IMR-90 (cell line): ENCODE measurements at places on chromosomes 13 and 19. TPM values are rescaled to one million over a fixed set of nuclear protein-coding genes. Genes with fewer than 3 reads are reported as not detected.

- H3K27ac ChIP-seq: no peak overlapping the region
- DNase-seq: no peak
- no peaks in the 10 kb centered on the region for H3K36me3 ChIP-seq
- H3K4me3 ChIP-seq: peak overlapping the region; percentile 19; the same call in 1 of the 2 replicates
These were observed 7.6 kb downstream of the POU4F1 start for GRCh38 chr13:78595495-78596398.

DNA sequence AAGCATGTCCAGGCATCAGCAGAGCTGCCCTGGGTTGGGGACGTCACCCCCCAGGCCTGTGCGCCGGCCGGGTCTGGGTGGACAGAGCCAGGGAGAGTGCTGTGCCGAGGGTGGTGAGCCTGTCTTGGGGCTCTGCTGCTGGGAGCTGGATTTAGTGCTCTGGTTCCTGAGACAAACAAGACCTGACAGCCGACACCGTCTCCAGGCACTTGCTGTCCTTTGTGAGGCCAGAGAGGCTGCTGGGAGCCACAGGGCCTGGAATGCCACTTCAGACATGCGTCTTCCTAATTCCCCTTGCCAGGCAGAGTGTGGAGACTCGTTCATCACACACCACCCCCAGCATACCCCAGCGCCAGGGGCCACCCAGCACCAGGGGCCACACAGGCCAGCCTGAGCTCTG, 165.8 kb downstream of the KDM4B start:
- H3K36me3 ChIP-seq: peaks cover 65% of the 10 kb centered on the region
- no peaks in the 10 kb centered on the region for H3K4me1 ChIP-seq
- no peak overlapping the region for H3K4me3 ChIP-seq
- H3K27ac ChIP-seq: no peak overlapping the region
- no peaks in the 10 kb centered on the region for H3K27me3 ChIP-seq

DNA sequence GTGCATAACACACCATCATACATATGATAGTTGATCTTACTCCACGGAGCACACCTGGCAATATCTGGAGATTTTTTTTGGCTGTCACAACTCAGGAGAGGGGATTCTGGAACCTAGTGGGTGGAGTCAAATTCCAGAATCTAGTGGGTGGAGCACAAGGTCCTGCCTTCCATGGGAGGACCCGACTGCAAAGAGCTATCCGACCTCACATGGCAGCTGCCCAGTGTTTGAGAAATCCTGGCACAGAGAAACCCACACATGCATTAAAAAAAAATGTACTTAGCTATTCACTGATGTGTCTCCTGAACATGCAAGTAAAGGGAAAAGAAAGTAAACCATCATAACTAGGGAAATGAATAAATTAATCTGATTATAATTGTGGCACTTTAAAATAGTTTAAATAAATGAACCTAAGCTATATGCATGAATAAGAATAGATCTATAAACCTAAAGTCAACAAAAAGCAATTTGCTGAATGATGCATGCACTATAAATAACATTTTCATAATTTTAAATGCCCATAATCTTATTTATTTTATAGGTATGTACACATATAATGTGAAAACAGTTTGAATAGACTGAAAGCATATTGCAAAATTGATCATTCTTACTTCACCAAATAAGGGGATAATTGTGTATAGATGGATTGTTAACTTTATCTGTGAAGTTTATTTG, 300.3 kb downstream of the MYO16 start:
- H3K36me3 ChIP-seq: no peaks in the 10 kb centered on the region
- no peak for DNase-seq
- H3K27me3 ChIP-seq: peaks cover 12% of the 10 kb centered on the region

DNA sequence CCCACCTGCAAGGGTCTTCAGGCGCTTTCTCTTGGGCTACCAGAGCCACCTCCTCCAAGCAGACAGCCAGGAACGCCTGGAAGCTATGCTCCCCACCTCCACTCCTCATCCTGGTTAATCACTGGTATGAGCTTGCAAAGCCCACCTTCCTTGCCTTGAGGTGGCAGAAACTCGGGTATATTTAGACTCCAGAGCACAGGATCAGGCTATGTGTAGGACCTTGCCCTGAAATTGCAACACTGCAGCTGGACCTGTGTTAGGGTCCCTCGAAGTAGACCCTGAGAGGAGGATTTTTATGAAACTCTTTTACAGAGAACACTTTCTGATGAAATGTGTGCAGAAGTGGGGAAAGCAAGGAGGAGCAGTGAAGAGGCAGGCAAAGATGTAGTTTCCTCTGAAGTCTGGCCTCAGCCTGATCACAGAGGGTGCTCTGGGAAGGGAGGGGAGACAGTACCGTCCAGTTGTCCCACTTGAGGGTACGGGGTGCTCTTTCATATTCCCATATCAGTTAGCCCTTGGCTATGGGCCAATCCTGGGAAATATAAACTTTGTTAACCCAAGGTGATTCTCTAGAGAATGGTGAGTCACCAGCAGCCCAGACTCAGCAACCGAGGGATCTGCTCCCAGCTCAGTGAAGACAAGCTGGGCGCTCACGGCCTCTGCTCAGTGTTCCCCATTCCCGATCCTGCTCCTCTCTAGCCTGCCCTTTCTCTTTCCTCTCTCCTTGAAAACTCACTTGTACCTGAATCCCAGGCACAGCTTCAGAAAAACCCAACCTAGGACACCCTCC, 157.9 kb downstream of the UQCRFS1 start:
- H3K36me3 ChIP-seq: no peaks in the 10 kb centered on the region
- no peaks in the 10 kb centered on the region for H3K27me3 ChIP-seq
- no peaks in the 10 kb centered on the region for H3K4me1 ChIP-seq
- H3K4me3 ChIP-seq: no peak overlapping the region

GRCh38 chr13:41299316-41300094, 11.6 kb upstream of the NAA16 start:
- no peak overlapping the region for H3K4me3 ChIP-seq
- no peaks in the 10 kb centered on the region for H3K4me1 ChIP-seq
- DNase-seq: no peak
- no peak overlapping the region for H3K27ac ChIP-seq

DNA sequence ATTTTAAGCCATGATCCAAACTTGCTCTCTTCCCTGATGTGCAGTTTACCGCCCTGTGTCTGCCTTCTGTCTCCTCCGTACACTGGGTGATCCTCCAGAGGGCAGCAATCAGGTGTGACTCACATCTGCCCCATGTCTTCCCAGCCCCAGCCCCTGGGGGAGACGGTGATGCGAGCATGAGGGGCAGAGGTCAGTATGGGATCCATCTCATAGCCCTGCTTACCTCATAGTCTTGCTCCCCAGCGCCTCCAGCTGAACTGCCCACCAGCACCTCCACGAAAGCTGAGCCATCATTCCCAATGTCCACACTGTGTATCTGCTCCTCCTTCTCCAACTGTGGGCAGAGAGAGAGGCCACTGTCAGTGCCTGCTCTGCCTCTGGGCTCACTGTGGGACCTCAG, 14.6 kb downstream of the XRCC1 start:
- peak; percentile 52 for DNase-seq
- no peak overlapping the region for H3K27ac ChIP-seq
- H3K27me3 ChIP-seq: no peaks in the 10 kb centered on the region
- peaks cover 9% of the 10 kb centered on the region for H3K36me3 ChIP-seq

The TPTE2 gene
- total RNA-seq: not detected in 2 replicates

GRCh38 chr19:47428177-47428894, 9.0 kb upstream of the MEIS3 start:
- peak; percentile 98 for DNase-seq
- no peaks in the 10 kb centered on the region for H3K36me3 ChIP-seq
- no peak overlapping the region for H3K27ac ChIP-seq
- peaks cover 3% of the 10 kb centered on the region; the same call in 1 of the 2 replicates for H3K4me1 ChIP-seq
- peak overlapping the region; percentile 12; the same call in 1 of the 2 replicates for H3K4me3 ChIP-seq

DNA sequence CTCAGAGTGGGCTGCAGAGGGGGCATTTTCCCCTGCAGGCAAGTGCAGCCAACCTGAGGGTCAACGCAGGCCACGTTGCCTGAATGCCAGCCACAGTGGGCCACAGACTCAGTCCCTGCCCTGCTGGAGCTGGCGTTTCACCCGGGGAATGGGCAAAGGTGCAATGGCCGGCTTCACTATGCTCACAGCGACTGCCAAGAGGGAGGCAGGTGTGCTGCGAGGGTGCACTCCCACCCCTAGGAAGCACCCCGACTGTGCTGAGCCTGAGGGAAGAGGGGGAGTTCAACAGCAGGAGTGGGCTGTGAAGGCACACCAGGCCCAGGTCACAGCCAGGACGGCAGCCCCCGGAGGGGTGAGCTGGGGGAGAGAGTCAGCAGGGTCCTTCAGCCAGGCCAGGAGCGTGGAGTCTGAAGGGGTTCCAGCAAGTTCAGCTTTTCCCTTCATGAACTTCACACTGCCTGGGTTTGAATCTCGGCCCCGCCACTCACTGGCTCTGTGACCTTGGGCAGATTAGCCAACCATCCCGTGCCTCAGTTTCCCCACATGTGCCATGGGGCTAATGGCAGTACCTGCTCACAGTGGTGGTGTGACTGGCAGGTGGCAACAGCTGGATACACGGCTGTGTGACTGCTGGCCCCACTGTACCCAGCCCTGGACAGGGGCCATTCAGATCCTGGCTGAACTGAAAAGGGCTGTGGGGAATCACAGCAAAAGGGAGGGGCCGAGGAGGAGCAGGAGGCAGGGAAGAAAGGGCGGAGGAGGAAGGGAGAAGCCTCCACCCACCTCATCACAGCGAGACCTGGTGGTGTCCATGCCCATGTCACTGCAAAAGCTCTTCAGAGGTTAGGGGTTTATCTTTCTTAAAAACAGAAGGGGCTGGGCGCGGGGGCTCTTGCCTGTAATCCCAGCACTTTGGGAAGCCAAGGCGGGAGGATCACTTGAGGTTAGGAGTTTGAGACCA, 7.6 kb downstream of the TRAPPC6A start:
- no peak overlapping the region for H3K4me3 ChIP-seq
- no peaks in the 10 kb centered on the region for H3K36me3 ChIP-seq
- H3K4me1 ChIP-seq: peaks cover 2% of the 10 kb centered on the region
- DNase-seq: no peak

- peak; percentile 62 for DNase-seq
- no peaks in the 10 kb centered on the region for H3K27me3 ChIP-seq
- peaks cover 29% of the 10 kb centered on the region for H3K36me3 ChIP-seq
- peaks cover 33% of the 10 kb centered on the region for H3K4me1 ChIP-seq
- no peak overlapping the region for H3K4me3 ChIP-seq
These were observed 49.1 kb downstream of the NFIX start for GRCh38 chr19:13044231-13044836.

DNA sequence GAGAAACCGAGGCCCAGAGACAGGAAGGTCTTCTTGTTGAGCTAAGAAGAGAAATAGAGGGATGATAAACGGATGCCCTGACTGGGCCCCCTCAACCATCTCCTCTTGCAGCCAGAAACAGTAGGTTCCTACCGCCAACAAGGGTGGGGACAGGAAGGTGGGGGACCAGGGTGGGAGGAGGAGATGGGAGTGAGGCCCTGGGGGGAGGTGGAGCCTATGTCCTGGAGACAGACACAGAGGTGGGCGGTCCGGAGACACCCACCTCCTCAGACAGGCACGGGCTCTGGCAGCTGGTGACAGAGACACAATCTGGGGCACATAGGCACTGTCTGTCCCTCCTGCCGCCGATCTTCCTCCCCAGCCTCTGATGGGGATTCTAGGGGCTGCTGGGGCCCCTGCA, 16.9 kb downstream of the GADD45B start:
- H3K4me1 ChIP-seq: peaks cover 22% of the 10 kb centered on the region
- H3K4me3 ChIP-seq: no peak overlapping the region
- no peak for DNase-seq
- no peaks in the 10 kb centered on the region; the same call in 1 of the 2 replicates for H3K27me3 ChIP-seq
- no peak overlapping the region for H3K27ac ChIP-seq
- no peaks in the 10 kb centered on the region for H3K36me3 ChIP-seq

The ELOF1 gene
- total RNA-seq: 62.4 and 121 TPM in 2 replicates

GRCh38 chr13:80001510-80001842, 339.4 kb downstream of the SPRY2 start:
- no peak for DNase-seq
- H3K27me3 ChIP-seq: no peaks in the 10 kb centered on the region
- H3K36me3 ChIP-seq: no peaks in the 10 kb centered on the region
- H3K27ac ChIP-seq: no peak overlapping the region
- peaks cover 3% of the 10 kb centered on the region for H3K4me1 ChIP-seq

DNA sequence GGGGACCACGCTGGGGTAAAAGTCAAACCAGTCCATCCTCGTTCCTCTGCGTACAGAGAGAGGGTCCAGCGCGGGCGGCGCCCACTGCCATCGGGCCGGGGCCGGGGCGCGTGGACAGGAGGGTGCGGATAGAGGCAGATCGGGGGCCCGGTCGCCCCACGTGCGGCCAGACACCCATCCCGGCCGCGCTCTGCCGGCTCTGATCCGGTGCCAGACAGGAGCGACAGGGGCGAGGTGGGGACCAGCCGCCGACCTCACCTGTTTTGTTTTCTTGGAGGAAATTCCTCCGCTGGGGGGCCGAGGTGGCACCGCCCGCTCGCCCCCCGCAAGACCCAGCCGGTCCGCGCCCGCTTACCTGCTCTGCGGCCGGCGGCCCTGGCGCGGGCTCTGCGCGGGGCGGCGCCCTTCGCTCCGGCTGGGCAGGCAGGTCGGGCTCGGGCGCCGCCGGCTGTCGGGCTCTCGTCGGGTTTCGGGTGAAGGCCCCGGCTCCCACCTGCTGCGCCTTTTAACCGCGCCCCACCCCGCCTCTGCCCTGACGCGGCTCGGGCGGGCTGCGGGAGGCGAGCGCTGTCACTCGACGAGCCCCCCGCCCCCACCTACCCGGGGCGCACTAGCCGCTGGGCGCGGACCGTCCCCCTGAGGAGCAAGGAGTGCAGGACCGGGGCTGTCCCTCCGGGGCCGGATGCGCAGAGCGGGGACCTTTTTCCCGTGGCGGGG, at the start of gene GJB6:
Gene GJB6 (minus strand): TSS at position 481 of the 717 bp plus-strand sequence. CDS start 8,839 bp downstream, outside the sequence.
- H3K4me1 ChIP-seq: no peaks in the 10 kb centered on the region
- DNase-seq: no peak
- no peaks in the 10 kb centered on the region for H3K36me3 ChIP-seq
- no peak within 1 kb of the TSS for H3K27ac ChIP-seq
- no peak within 1 kb of the TSS for H3K4me3 ChIP-seq

- no peaks in the 10 kb centered on the region for H3K4me1 ChIP-seq
- H3K4me3 ChIP-seq: no peak overlapping the region
- no peaks in the 10 kb centered on the region for H3K36me3 ChIP-seq
- H3K27me3 ChIP-seq: no peaks in the 10 kb centered on the region
These were observed 416.4 kb downstream of the ITGBL1 start for GRCh38 chr13:101868585-101869469.

DNA sequence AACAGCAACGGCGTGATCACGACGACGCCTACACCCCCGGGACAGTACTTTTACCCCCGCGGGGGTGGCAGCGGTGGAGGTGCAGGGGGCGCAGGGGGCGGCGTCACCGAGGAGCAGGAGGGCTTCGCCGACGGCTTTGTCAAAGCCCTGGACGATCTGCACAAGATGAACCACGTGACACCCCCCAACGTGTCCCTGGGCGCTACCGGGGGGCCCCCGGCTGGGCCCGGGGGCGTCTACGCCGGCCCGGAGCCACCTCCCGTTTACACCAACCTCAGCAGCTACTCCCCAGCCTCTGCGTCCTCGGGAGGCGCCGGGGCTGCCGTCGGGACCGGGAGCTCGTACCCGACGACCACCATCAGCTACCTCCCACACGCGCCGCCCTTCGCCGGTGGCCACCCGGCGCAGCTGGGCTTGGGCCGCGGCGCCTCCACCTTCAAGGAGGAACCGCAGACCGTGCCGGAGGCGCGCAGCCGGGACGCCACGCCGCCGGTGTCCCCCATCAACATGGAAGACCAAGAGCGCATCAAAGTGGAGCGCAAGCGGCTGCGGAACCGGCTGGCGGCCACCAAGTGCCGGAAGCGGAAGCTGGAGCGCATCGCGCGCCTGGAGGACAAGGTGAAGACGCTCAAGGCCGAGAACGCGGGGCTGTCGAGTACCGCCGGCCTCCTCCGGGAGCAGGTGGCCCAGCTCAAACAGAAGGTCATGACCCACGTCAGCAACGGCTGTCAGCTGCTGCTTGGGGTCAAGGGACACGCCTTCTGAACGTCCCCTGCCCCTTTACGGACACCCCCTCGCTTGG, 966 bp downstream of the JUNB start:
- H3K36me3 ChIP-seq: no peaks in the 10 kb centered on the region
- H3K4me1 ChIP-seq: peaks cover 19% of the 10 kb centered on the region
- peak overlapping the region; percentile 97 for H3K4me3 ChIP-seq
- DNase-seq: peak; percentile 55
- peak overlapping the region; percentile 85 for H3K27ac ChIP-seq
